Activated T-cell treated with anti-CD3 and anti-CD28 coated beads for 48 hours (primary cell): ENCODE measurements at places on chromosomes 7 and 10.
A peak's percentile ranks its signal among the peaks of the same experiment; 100 is the strongest.

DNA sequence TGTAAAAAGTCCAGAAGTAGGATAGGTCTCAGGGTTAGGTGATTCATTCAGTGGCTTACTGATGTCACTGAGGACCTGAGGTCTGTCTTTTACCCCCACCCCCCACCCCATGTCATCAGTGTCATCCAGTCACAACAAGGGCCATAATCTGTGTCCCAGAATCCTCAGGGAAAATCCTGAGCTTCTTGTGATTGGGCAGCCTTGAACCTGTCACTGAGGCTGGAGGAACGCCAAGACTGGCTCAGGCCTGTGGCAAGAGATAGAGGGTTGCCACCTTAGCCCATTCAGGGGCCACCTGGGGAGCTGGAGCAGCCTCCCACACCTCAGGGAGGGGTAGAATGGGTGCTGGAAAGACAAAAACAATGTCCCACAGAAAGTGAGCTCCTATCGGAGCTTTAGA lies 29.7 kb downstream of the NUB1 start:
- DNase-seq = no peak

- no peak for DNase-seq
Observed at GRCh38 chr10:109173121-109173520, 750.2 kb downstream of the XPNPEP1 start.

DNA sequence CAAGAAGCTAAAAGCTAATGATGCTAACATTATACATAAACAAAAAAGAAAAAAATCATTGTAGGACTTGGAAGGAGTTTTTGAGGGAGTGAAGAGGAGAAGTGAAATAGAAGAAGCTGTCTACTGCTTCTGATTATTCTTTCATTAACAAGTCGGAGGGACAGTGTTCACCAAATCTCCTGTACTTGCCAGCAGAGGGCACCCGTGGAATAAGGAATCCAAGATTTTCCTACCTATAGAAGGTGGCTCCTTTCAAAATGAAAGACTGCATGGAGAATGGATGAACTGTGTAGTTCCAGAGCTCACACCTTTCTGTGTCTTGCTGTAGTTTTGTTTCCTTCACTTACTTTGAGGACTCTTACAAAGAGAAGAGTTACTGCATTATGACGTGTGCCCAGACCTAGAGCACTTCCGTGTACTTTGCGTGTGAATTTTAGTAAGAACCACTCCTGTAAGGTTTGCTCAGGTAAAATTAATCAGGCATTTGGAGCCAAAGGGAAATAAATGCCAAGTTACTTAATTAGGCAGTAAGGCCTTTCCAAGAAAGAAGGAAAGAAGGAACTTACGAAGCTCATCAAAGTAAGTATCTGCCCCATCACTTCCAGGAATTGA lies 145.1 kb downstream of the SEMA3D start:
- peak; percentile 13 for DNase-seq

GRCh38 chr10:17510242-17510908 lies 56.0 kb upstream of the ST8SIA6 start:
- DNase-seq = no peak

DNA sequence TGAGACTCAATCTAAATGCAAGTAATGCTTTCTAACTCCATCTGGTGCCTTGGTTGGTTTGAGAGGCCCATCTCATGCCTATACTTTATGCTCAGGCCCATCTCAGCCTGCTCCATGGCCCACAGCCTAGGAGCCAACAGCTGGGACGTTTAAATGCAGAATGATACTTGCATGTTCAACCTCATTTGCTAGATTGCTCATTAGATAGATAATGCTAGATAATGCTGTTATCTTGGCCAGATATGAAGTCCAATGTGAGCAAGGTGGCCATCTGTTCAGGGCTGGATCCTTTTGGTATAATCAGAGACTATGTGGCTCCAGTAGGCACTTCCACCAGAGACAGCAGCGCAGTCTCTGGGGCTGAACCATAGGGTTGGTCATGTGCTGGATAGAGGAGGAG lies 321.6 kb upstream of the PHYHIPL start:
- no peak for DNase-seq

- no peak for DNase-seq
Observed at GRCh38 chr7:55174856-55175255, 156.0 kb downstream of the EGFR start.

DNA sequence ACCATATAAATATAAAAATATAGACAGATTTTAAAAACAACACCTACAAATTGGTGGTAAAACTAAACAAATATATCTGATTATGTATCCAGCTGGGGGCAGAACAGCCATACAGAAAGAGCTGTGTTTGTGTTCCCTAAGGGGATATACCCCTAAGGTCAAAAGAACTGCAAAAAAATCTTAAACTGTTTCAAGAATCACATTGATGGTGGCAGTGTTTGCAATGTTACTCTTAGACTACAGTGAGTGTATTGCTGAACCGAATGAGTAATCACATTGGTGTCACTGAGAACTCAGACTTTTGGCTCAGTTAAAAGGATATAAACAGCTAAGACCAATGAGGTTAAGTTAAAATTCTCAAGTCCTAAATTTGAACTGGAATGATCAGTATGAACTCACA lies 27.1 kb upstream of the PTPRN2 start:
- no peak for DNase-seq

DNA sequence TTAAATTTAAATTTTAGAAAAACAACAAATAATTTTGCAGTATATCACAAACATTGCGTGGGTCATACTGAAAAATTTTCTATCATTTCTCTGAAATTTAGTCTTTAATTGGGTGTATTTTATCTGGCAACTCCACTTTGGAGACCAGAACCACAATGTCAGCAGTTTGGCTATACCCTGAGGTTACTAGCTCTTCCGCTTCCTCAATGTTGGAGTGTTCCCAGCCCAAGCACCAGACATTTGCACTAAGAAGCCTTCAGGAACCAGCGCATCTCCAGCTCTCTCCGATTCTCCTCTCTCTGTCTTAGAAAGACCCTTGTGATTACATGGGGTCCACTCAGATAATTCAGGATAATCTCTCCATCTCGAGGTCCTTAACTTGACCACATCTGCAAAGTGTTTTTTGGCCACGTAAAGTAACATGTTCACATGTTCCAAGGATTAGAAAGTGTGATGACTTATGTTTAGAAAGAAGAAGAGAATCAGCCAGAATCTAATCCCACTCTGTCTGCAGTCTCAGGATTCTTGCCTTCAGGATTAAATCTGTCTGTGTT lies 43.1 kb upstream of the ADRB1 start:
- no peak for DNase-seq
